ENCODE measurements at places on chromosomes 2 and 18. TPM values are rescaled to one million over a fixed set of nuclear protein-coding genes. Genes with fewer than 3 reads are reported as not detected.

The KCNIP3 gene
- not detected for total RNA-seq

The LDLRAD4 gene
- total RNA-seq = 44.3 TPM

DNA sequence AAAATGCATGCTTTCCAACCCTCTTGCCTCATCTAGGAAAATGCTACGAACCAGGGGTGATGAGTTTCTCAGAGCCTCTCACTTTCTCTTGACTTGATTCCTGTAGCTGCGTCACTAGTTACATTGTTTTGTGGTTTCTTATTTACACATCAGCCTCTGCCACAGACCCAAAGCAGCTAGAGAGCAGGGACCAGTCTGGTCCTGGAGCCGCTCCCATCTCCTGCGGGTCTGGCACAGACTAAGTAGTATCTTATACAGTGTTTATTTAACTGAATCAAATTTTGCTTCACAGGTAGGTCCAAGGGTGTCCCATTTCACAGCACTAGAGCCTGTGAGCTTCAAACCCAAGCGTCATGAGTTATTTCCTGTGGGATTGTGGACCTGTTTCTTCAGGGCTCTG lies 310.5 kb downstream of the MYCN start:
- DNase-seq = no peak

DNA sequence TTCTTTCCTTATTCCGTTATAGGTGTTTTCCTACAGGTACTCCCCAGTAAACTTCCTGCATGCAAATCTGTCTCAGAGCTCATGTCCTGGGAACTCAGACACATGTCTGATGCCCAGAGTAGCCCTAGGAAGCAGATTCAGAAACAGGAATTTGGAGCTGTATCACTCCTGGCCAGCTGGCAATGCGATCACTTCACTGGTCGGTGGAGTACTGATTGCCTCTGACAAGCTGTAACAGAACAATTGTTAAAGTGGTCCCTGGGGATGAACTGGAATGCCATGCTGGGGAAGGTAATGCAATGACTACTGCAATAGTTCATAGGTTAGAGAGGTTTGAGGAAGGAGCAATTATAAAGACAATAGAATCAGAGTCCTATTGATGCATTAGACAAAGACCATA lies 131.6 kb upstream of the DOCK10 start:
- no peak for DNase-seq

DNA sequence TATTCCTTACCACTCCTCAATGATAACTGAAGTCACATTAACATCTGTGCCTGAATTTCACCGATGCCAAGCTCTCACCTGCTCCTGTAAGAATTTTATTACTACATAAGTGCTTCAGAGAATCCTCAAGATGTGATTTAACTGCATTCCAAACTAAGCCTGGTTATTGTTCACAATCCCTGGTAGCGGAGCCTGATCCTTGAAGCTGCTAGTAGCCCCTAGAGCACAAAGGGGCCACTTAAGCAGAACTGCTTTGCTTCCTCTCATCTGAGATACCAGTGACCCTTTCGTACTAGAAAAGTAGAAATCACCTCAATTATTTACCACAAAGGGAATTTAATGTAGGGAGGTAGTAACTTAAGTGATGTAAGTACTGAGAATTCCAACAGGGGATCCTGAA lies 529.6 kb downstream of the CPS1 start:
- DNase-seq = no peak

DNA sequence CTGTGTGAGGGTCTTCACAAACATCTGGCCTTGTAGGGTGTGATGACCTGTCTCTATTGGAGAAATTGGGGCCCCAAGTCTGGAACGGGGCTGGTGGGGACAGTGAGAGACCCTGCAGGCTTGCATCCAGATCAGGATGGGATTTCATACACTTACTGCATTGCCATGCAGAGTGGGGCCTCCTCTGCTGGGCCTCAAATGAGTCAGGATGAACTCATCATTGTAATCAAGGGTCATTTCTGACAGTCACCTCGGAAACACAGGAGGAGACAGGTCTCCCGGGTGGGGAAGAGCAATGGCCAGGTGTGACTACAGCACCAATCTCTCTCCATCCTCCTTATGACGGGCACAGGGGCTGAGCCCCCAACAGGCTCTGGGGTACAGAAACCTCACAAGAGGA lies 48.1 kb upstream of the GALR1 start:
- DNase-seq = no peak

The HOXD12 gene
- total RNA-seq = not detected

DNA sequence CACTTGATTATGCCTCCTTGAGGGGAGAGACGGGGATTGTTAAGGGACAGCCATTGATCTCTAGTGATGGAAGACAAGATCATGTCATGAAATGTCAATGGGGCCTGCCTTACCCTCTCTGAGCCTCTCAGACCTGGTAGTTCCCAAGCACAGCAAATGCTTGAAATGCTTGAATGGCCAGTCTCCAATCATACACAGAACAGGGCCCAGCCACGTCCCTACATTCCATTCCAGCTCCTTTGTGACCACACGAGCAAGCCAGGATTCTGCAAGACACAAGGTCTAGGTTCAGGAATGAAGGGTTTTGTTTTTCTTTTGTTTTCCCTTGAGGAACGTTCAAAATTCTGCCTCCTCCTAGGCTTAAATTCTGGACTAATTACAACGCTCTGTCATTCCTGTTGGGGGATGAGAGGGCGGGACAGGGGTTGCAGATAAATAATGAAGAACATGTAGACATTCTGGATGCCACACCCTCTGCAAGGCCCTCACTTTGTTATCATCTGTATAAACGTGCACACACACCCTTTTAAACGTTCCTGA lies 98.1 kb upstream of the YPEL5 start:
- DNase-seq = no peak

DNA sequence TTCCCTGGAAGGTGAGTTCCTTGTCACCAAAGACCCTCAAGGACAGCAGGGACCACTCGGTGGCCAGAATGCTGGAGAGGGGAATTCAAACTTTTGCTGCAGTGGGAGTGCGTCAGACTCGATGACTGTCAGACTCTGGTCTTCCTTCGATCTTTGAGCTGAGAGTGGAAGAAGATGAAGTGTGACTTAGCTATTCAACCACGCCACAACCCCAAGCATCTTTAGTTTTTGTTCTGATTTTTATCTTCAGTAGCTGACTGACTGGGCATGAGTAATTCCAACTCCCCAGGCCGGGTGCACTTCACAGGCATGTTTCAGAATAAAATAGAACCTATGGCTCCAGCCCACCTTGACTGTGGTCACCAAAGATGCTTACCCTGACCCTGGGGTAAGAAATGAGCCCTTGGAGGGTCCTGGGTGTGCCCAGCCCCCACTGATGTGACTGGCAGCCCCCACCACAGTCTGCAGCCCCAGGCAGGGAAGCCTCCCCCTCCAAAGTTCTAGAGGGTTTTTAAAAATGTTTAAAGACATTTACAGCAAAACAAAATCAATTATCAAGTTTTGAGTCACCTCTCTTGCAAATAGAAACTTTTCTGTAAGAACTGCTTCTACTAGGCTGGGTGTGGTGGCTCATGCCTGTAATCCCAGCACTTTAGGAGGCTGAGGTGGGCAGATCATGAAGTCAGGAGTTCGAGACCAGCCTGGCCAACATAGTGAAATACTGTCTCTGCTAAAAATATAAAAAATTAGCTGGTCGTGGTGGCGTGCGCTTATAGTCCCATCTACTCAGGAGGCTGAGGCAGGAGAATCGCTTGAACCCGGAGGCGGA lies 24.9 kb upstream of the YWHAQ start:
- DNase-seq = no peak

DNA sequence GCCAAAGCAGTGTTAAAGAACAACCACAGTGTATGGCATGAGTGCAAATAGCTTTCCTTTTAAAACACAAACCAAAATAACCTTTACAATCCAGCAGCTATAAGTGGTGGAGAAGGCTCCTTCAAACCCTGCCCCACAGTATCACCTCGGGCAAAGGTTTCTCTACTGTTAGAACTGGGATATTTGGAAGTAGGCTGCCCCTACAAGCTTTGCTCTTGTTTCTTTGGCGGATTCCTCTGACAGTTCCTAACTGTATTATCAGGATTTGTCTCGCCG lies 214.8 kb downstream of the ZNF521 start:
- DNase-seq = no peak

DNA sequence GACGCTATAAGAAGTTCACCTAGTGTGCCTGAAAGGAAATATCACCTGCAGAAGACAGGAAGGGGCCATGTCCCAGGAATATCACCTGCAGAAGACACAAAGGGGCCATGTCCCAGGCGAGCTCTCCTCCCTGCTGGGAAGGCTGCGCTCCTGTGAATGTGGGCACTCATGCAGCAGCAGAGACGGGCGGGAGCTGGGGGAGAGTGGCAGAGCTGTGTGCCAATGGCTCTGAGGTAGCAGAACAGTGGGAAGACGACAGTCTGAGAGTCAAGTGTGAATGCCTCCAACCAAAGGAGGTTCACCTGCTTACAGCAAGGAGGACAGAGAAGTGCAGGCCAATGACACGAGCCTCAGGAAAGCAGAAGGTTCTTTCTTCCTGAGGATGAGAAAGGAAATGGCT lies 117.9 kb upstream of the SALL3 start:
- DNase-seq = no peak

- no peak for DNase-seq
Measured at GRCh38 chr2:170098626-170099312, 79.2 kb upstream of the MYO3B start.

The UGT1A5 gene
- total RNA-seq = not detected

The IDH1 gene
- total RNA-seq = 30.0 TPM

GRCh38 chr2:157935378-157935906 lies 59.3 kb upstream of the ACVR1 start:
- no peak for DNase-seq

GRCh38 chr2:102737431-102737830 lies 24.4 kb upstream of the TMEM182 start:
- no peak for DNase-seq

DNA sequence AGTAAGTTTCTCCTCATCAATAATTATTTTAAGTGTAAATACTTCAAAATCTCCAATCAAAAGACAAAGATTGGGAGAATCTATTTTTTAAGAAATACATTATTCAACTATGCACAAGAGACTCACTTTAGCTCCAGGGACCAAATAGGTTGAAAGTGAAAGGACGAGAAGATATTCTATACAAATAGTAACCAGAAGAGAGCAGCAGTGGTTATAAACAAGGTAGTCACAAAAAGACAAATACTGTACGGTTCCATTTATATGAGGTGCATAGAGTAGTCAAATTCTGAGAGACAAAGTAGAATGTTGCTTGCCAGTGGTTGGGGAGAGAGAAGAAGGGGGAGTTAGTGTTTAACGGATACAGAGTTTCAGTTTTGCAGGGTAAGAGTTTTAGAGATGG lies 69.8 kb downstream of the POU3F3 start:
- no peak for DNase-seq

The DSC1 gene
- total RNA-seq = 0.61 TPM

The CCDC93 gene
- total RNA-seq = 38.7 TPM

GRCh38 chr2:68559692-68560091 lies 83.7 kb upstream of the PROKR1 start:
- DNase-seq = no peak

DNA sequence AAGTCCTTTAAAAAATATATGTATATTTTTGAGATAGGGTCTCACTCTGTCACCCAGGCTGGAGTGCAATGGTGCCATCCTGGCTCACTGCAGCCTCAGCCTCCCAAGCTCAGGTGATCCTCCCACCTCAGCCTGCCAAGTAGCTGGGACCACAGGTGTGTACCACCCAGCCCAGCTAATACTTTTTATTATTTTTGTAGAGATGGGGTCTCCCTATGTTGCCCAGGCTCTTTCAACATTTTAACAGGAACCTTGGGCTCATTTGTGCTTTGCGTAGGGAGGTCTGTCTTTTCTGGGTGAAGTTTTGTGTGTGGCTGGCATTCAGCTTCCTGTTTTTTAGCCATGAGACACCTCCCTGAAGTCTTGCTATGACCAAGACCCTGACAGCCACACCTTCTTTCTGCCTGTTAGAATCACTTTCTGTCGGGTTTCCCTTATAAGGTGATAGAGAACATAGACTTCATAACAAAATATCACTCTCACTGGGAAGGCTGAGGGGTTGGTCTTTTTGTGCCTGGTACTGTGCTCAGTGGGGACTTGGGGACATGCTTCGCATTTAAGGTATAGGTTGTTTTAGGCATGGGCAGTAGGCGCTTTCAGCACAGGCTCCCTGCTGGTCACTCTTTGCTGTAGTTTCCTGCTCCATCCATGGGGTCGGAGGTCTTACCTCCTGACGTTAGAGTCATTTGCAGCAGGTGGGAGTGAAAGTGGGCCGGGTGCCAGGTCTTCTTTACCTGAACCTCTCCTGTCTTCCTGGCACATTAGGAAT lies 3.4 kb downstream of the RAB31 start:
- DNase-seq = no peak

- DNase-seq = no peak
Measured at GRCh38 chr2:241859017-241859435, 332 bp upstream of the PDCD1 start.

DNA sequence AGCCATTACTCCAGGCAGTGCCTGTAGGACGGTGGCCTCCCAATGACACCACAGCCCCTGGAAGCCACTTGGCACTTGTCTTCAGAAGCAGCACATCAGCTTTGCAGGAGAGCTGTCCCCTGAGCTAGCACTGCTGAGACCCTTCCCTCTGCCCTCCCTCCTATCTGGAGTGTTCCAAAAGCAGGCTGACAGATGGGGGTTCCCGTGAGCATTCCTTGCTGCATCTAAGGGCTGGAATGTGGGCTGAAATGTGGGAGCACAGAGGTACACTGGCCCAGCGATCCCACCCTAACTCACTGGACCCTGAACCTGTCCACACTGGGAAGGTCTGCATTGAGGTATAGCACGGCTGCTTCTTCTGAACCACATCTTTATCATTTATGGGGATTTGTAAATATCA lies 230.1 kb downstream of the ANAPC1 start:
- DNase-seq = no peak

- no peak for DNase-seq
Measured at GRCh38 chr2:158357699-158358098, 98.9 kb downstream of the CCDC148 start.

GRCh38 chr2:85707304-85707703 lies 13.1 kb downstream of the GNLY start:
- DNase-seq = no peak

- peak; percentile 25 for DNase-seq
Measured at GRCh38 chr2:230913406-230914143, 11.5 kb downstream of the GPR55 start.

The NLRC4 gene
- total RNA-seq = 0.14 TPM

DNA sequence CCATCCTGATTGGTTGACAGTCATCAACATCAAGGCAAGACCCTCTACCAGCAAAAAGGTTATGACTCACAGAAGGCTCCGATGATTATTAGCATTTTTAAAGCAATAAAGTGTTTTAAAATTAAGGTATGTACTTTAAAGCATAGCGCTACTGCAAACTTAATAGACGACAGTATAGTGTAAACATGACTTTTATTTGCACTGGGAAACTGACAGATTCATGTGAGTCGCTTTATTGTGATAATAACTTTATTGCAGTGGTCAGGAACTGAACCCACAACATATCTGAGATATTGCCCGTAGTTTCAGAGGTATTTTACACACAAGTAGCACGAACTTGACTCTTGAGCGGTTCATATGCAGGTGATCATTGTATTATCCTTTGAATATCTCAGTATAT lies 249.1 kb downstream of the LTBP1 start:
- DNase-seq = no peak

DNA sequence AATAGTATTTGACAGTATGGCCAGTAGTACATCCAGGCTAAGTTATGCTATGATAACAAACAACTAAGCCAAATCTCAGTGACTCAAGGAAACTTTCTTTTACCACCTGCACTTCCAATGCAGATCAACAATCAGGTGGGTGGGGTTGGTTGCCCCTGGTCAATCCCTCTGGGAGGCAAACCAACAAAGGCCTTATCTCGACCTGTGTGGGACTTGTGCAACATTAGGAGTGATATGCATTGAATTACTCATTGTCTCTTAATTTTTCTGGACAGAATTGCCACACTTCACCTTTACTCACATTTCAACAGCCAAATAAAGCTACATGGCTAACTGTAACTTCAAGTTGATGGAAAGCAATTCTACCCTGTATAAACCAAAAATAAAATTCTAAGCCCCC lies 1049.3 kb upstream of the CDH2 start:
- DNase-seq = no peak
